ENCODE measurements at places on chromosomes 3 and 15.

DNA sequence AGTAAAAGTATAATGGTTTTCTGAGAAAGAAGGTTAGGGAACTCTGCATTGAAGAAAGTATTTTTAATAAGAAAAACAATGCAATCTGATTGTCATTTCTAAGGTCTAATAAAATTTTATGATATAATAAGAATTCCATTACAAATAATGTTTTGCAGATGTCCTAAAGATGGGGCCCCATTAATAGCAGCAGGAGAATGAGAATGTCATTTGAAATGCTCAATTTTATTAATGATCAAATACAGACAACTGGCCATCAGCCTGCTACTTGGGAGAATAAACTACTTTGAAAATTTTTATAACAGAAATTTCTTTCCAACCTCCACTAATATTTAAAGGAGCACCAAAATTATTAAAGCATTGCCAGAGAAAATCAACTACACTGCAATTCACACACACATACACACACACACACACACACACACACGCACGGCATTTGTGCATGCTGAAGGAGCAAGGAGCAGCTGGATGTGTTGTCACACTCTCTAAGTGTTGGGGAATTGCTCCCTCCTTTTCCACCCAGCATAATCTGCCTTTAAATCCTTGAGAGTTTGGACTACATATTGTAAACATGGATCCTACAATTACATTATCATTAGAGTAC lies 109.5 kb downstream of the THRB start:
- DNase-seq: no peak

GRCh38 chr3:156637480-156638022 lies 36.8 kb upstream of the TIPARP start:
- DNase-seq: no peak

DNA sequence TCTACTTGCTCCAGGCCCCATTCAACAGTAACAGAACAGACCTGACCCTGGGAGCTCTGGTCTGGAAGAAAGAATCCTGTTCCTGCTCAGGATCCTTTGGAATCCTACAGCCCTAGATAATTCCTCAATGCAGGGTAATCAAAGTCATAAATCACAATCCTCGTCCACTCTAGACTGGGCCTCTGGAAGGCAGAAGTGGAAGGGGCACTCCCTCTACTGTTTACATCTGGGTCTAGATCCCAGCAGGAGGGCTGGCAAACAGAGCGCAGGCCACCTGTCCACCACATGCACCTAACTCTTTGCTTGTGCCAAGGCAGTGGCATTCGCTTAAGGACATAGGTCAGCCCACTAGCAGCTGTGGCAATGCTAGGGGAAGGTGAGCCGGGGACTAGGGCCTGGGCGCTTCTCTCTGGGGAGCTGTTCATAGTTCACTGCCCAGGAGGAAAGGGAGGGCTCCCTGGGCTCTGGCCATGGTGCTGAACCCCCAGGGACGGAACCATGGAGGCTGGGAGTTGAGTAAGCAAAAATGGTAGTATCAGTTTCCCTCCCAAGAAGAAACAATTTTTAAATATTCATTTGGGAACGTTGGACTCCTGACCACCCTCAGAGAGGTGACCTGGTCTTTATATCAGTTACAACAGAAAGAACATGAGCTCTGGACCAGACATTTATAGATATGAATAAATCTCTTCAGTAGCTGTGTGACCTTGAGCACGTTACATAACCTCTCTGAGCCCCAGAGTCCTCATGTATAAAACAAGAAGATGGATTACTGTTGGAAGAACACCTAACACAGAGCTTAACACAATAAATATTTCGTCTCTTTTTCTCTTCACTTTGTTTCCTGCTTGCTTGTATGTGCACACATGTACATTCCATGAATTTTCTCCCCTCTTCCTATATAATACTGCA lies 90.2 kb downstream of the NTRK3 start:
- no peak for DNase-seq

GRCh38 chr15:45635191-45635638 lies 386 bp downstream of the SQOR start:
- DNase-seq: peak; percentile 25

GRCh38 chr3:183904833-183905780 lies 20.4 kb upstream of the PARL start:
- DNase-seq: no peak

GRCh38 chr3:175144368-175144767 lies 285.2 kb downstream of the NAALADL2 start:
- no peak for DNase-seq

DNA sequence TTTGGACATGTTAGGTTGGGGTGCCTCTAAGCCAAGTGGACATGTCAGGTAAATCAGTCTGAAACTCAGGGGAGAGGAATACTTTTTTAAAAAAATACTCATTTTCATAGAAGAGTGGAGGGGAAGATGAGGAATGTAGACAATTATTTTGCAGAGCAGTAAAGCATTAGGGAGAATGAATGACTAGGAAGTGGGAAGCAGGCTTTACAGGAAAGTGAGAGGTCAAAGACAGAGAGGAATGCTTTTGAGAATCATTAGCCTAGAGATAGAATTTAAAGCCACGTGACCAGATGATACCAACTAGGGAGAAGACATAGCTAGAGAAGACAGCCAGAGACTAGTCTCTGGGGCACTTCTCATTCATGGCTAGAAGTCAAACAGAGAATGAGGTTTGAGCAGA lies 91.0 kb downstream of the RAD18 start:
- no peak for DNase-seq

DNA sequence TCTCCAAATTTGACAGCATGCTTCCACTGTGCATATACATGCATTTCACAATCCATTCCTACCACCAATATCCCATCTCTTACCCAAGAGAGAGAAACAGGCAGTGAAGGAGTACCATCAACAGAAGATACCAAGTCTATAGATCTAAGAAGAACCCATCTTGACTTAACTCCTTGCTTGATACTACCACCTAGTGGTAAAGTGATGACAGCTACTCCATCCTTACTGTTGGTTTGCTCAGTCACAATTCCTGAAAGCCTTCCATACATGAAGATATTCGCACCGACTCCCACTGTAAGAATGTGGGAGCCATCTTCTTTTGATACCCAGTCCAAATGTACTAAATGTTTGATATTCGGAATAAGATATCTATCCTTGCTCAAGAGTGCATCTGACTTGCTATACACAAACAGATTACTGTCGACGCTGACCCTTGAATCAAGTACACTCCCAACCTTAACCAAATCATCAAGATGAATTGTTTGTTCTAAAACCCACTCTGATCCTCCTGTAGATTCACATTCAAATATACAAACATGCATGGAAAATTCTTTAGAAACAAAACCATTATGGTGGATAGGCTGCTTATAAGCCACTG lies 123.1 kb downstream of the DMXL2 start:
- no peak for DNase-seq

DNA sequence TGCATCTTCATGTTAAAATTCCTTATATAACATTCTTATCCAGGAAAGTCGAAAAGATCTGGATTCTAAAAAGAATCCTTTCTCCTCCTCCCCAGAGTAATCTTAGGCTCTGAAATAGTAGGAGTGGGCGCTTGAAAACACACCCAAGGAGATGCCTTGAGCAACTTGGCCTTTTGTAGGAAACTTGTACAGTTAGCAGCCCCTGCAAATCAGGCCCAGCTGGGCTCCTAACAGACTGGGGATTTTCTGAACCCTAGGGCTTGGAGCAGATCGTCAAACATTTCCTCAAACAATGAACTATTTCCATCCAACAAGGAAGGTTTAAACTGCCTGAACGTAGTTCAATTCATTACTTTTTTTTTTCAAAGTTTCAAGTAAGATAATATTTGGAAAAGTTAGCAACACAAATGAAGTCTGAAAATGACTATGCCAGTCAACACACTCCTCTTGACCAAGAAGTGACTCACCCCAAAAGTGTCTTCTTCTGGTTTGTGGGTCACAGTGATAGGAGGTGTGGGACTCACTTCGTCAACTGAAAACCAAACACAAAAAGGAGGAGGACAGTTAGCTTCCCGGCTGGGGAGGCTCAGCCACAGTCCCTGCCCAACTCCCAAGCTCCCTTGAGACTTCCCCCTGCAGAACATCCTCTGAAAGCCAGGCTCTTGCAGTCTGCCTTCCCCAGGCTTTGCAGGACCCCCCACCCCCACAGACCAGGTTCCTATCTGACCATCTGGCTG lies 129.7 kb downstream of the NTRK3 start:
- no peak for DNase-seq

DNA sequence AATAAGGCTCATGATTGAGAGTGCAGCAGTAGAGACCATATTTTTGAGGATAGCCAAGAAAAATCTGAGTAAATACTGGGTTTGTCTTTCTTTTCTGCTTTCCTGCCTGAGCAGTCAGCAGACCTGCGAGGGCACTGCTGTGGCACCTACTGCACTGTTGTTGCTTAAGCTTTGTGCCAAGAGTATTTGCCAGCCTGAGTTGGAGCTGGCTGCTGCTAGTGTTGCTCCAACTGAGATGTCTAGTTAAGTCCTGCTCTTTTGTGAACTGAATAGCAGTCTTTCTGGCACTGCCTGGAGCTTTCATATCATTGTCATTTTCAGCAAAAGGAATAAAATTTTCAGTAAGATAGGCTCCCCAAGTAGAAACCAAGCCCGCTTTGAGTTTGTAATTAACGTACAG lies 214.5 kb upstream of the P2RY1 start:
- no peak for DNase-seq

- no peak for DNase-seq
Observed at GRCh38 chr3:54835701-54836100, 92.2 kb downstream of the LRTM1 start.

DNA sequence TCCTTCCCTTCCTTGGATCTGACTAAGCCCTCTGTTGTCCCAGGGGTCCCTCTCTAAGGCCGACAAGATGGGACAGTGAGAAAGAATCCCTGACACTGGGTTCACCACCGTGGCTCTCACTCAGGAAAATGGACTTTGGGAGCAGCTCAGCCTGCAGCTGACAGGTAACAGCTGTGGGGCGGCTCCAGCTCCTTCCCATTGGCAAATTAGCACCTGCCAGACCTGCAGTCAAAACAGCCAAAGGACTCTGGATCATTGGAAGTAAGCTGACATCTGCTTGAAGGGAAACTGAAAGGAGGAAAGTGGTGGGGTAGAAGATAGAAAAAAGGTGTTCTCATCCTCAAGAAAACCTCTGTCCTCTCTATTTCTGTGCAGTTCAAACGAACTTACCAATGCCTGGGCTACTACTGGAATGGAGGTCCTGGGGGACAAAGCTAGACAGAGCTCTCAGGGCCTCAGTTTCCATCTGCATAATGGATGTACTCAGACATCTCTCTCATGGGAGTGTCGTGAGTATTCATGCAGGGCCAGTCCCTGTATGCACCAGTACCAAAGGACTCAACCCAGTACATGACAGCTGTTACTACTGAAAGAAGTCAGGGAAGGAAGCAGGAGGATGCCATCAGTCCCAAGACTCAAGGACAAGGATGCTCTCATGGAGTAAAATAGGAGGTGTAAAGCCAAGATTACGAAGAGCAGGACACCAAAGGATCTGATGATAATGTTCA lies 53.6 kb upstream of the DCLK3 start:
- no peak for DNase-seq

DNA sequence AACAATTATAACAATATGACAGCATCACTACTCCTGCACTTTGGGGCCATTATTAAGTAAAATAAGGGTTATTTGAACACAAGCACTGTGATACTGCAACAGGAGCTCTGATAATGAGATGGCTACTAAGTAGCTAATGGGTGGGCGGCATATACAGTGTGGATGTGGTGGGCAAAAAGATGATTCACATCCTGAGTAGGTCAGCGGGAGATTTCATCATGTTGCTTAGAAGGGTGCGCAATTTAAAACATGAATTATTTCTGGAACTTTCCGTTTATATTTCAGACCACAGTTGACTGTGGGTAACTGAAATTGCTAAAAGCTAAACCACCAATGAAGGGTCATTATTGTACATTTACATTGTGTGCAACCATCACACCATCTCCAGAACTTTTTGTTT lies 42.3 kb downstream of the FBXO22 start:
- no peak for DNase-seq

DNA sequence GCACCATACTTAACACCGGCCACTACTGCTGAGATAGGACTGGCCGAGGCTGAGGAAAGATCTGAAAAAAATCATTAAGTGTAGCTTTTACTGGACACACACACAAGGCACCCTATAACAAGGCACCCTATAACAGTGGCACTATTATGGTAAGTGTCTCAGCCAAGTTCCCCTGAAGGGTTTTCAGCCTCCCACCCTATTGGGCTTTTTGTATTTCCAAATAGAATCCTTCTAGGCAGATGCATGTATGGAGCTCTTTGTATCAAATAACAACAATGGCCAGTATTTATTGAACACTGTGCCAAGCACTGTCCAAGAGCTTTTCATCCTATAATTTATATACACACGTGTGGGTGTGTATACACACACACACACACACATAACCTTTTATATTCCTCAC lies 6.7 kb upstream of the DNAJA4 start:
- no peak for DNase-seq
